HT1080 (cell line): ENCODE measurements at places on chromosomes 6 and 20.

DNA sequence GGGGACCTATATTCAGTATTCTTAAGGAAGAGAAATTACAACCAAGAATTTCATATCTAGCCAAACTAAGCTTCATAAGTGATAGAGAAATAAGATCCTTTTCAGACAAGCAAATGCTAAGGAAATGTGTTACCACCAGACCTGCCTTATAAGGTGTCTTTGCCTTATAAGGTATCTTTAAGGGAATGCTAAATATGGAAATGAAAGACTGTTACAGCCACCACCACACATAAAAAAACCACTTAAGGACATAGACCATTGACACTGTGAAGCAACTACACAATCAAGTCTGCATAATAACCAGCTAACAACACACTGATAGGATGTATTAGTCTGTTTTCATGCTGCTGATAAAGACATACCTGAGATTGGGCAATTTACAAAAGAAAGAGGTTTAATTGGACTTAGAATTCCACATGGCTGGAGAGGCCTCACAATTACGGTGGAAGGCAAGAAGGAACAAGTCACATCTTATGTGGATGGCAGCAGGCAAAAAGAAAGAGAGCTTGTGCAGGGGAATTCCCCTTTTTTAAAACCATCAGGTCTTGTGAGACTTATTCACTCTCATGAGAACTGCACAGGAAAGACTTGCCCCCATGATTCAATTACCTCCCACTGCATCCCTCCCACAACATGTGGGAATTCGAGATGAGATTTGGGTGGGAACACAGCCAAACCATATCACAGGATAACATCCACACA, 119.2 kb upstream of the LAMA2 start:
- no peak for DNase-seq

DNA sequence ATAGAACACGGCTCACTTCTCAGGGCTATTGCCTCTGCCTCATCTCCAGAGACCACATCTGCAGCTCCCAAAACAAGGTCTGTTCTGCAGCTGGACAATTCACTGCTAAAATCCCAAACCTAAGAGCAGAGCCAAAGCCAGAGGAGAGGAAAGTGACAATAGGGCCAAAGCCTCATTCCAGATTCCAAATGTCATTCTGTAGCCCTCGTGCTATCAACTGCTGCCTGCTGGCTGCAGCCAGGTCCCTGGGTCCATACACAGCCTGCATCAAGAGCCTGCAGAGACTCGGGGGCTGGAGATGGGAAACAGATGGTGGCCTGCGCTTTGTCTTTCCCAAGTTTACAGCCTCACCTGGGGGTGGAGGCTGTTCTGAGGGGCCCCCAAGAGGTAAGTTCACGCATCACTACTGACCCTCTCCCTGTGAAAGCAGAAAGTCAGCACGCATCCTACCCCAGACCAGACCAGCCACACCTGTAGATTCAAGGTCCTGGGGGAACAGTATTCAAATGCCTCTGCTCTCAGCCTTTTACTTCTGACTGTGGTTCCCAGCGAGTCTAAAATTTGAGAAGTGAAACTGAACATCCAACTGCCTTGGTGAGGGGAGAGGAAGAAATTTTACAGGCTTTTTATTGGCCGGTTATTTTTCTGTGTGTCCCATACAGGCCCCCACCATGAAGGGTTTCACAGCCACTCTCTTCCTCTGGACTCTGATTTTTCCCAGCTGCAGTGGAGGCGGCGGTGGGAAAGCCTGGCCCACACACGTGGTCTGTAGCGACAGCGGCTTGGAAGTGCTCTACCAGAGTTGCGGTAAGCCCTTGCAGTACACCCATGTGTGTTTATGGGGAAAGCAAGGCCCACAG, at the start of gene LY86:
TSS of gene LY86 (plus strand) at position 657 of the 860 bp plus-strand sequence. CDS start at position 672, 15 bp downstream.
- no peak for DNase-seq

DNA sequence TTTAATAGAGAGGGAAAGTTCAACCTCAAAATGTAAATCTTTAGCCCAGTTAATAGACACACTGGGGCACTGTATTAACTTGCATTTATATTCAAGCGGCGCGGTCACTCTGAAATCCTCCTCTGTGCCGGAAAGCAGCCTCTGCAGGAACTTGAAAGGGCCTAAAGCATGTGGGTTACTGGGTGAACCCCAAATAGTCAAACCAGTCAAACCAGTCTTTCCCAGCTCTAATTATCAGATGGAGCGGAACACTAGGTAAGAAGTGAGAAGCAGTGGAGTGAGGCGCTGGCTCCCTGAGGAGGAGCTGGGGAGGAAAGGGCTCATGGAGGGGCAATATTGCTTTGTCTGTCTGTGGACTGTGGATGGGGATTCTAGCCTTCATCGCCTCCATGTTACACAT, 531.3 kb downstream of the QKI start:
- DNase-seq = no peak

- DNase-seq = no peak
These were observed 354.9 kb downstream of the TFAP2A start for GRCh38 chr6:10060004-10060403.

GRCh38 chr6:27891320-27891875, 20.8 kb downstream of the OR2B2 start:
- DNase-seq = no peak

GRCh38 chr20:47141941-47142773, 214.3 kb downstream of the ZMYND8 start:
- no peak for DNase-seq

GRCh38 chr6:155493694-155494143, 38.1 kb upstream of the NOX3 start:
- peak; percentile 98 for DNase-seq

GRCh38 chr6:3247255-3248146, 11.2 kb upstream of the PSMG4 start:
- peak; percentile 70 for DNase-seq

DNA sequence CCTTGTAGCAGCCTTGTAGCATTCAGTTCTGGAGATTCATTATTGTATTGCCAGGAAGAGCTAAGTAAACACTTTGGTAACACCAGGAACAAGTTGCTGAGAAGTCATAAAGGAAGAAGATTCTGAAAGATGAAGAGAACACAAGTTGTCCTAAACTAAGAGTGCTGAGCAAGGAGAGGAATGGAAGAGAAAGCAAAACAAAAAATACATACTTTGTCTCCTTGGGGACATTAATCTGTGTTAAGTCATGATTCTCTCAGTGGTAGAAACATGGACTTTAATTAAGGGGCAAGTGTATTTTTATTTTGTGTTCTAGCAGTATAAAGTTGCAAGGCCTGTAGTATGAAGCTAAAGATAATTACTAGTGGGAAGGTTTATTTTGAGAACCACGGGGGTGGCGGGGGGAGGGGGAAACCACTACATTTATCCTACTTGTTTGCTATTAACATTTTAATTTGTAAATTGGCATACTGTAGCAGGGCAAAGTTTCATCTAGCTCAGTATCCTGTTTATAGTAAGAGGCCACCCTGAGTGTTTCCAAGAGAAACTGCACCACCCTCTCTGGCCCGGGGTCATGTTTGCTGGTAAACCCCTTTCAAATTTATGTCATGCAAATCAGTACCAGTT, 463.0 kb downstream of the CDKAL1 start:
- no peak for DNase-seq

- DNase-seq = peak; percentile 85
These were observed 59.7 kb upstream of the SNX9 start for GRCh38 chr6:157763129-157763903.

- no peak for DNase-seq
These were observed 92.5 kb downstream of the TCP11 start for GRCh38 chr6:35048631-35049083.

GRCh38 chr6:170376386-170377043, 70.0 kb downstream of the FAM120B start:
- DNase-seq = no peak

DNA sequence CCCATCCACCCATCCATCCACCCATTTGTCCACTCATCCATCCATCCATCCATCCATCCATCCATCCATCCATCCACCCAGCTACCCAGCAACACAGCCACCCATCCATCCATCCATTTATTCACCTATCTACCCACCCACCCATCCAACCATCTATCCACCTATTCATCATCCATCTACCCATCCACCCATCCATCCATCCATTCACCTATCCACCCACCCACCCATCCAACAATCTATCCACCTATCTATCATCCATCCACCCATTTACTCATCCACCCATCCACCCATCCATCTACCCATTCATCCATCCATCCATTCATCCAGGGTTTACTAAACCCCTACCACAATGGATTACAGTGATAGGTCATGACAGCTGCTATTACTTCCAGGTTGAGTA, 7.4 kb downstream of the SERPINB1 start:
- no peak for DNase-seq

DNA sequence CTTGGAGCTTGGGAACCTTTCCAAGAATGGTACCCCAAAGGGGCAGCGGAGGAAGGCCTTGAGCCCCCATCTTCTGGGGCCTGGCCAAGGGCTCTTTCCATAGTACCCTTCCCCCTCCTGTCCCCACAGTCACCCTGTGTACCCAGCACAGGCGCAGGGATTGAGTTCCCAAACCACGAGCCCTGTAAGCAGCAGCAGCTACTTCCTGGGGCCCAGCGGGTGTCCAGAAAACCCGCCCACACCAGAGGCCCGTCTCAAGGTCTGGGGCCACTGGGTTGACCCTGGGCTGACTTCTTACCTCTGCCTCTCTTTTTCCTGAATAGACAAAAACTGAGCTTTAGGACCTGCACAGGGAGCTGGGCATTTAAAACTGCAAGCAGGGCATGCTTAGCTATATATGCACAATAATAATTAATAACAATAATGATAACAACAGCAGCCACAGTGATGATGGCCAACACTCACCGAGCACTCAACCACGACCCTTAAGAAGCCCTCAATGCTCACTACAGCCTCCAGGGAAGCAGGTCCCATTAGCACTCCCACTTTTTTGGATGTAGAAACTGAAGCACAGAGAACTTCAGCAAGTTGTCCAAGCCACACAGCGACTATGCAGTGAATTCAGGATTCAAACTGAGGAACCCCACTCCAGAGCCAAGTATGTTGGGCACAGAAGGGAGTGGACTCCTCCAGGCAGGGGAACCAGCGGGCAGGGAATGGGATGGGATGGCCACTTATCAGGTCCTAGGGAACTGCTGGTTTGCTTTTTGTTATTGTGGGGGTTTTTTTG, 14.5 kb downstream of the NOL4L start:
- DNase-seq = no peak

DNA sequence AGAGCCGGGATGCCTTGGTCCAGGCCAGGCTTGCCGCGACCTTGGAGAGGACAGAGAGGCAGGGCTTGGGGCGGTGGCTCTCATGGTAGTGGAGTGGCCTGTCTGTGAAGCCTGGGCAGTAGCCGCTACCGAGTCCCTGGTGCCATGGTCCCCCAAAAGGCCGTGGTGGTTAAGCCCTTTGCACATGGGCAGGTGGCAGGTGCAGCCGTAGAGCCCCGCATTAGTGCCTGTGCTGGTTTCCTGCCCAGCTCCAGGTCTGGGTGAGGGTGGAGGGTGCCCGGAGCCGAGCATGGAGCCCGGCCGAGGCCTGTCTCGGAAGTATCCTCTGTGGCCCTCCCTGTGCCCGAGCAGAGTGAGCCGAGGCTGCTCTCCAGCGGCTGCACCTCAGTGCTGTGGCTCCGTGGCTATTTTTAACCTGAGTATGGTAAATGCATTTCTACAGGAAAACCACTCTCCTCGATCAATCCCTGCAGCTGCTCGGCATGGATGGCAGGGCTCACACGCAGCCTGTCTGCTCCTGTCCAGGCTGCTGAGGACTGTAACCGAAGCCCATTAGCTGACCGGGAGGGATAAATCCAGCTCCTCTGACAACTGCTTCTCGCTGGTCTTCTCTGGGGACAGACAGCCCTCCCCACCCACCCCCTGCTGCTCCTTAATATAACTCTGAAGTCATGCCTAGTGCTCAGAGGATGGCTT, 36.3 kb upstream of the GATA5 start:
- DNase-seq = no peak

DNA sequence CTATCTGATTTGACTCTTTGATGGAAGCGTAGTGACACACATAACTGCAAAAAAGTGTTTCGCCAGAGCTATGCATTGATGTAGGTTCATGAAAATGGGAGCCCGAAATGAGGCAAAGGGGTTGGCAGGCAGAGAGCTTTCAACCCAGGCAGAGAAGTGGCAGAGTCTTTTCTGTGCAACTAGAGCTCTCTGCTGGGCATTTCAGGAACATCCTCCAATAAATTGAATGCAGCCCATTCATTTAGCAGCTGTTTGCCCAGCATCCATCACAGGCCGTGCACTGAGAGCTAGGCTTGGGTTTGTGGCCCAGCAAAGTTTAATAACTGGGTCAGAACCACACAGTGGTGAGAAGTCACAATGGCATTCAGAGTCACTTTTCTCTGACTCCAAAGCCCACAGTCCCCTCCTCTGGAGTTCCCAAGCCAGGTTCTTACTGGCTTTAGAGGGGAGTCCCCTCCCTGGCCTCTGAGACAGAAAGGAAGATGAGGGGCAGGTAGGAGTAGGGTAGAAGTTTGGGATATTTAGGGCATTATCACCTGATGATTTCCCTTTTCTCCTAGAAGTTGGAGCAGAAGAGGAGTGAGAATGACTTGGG, 31.8 kb upstream of the ELMO2 start:
- peak; percentile 37 for DNase-seq

- no peak for DNase-seq
These were observed 178.8 kb upstream of the PRDM1 start for GRCh38 chr6:105907301-105907700.

DNA sequence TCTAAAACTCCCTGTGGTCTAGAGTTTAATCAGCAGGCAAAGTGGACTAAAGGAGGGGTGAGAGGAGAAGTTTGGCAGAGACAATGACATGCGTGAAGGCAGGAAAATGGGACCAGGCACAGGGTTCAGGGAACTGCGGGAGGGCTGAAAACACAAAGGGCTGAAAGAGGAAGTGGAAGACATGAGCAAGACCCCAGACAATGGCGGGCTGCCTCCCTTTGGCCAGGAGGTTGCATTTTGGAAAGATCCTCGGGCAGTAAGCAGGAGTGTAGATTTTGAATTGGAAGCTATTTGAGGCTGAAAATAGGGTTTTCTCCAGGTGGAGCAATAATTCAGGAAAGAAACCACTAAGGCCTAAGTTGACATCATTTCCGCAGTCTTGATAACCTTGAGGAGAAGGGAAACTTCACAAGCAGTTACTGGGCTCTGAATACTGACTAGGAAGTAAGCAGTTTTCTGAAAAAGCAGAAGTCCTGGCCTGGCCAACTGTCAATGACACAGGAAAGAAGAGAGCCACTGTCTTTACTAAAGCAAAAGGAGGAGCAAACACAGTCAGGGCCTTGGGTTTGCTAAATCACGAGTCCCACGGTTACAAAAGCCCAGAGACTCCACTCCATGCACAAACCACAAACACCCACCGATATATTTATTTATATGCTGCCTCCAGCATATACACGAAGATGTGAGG, 3.4 kb downstream of the LY86 start:
- no peak for DNase-seq

- no peak for DNase-seq
These were observed 85.1 kb upstream of the CNKSR3 start for GRCh38 chr6:154595538-154595937.

DNA sequence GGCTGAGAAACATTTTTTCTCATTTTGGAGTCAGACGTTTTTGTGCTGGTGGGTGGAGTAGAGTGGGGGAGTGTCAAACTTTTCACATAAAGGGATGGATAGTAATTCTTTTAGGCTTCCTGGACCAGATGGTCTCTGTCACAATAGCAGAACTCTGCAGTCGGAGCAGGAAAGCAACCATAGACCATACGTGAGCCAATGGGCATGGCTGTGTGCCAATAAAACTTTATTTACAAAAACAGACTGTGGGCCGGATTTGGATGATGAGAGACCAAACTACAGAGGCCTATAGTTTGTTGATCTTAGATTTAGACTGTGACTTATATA, 70.8 kb upstream of the SLC22A23 start:
- DNase-seq = no peak

GRCh38 chr6:16190214-16190613, 48.2 kb upstream of the GMPR start:
- DNase-seq = no peak
